Naive thymus-derived CD4-positive, alpha-beta T cell (primary cell): ENCODE measurements at places on chromosomes 12 and 14.

GRCh38 chr12:121789233-121789781 is 4.2 kb downstream of the RHOF start:
- peaks cover 65% of the 10 kb centered on the region for H3K4me1 ChIP-seq
- no peaks in the 10 kb centered on the region for H3K27me3 ChIP-seq
- H3K4me3 ChIP-seq: peak overlapping the region; percentile 63
- DNase-seq: no peak
- H3K36me3 ChIP-seq: no peaks in the 10 kb centered on the region

DNA sequence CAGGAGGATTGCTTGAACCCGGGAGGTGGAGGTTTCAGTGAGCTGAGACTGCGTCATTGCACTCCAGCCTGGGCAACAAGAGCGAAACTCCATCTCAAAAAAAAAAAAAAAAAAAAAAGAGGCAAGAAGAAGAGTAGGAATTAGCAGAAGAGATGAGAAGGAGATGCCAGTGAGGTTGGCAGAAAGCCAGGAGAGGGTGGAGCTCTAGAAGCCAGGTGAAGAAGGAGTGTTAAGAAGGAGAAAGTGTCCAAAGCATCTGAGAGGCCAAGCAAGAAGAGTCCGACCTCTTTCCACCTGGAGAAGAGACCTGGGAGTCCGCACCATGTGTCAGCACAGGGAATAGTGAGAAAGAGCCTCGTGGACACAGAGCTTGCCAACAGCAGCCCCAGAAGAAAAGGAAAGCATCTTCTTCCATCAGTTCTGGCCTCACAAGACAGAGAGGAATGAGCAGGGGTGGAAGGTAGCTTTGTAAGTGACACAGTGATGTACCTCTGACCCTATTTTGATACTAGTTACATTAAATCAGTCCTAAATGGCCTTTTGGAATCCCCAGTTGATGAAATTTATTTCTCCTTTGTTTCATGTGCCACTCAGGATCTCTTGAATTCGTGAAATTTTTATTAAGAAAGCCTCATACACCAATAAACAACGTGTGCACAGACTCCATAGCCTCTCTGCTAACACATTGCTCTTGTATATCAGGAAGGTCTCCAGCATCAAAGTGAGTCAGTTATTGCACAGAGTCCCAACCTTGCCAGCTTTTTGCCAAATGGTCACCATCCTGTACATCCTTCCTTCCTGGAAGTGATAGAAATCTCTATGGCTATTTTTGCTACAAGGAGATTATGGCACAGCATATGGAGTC is 70.6 kb downstream of the SAMD4A start:
- H3K4me3 ChIP-seq: no peak overlapping the region
- no peak for DNase-seq
- H3K4me1 ChIP-seq: no peaks in the 10 kb centered on the region
- H3K27me3 ChIP-seq: no peaks in the 10 kb centered on the region
- H3K27ac ChIP-seq: no peak overlapping the region

GRCh38 chr14:93375673-93376156 is 28.7 kb downstream of the COX8C start:
- DNase-seq: no peak
- no peak overlapping the region for H3K4me3 ChIP-seq
- H3K27me3 ChIP-seq: peaks cover 4% of the 10 kb centered on the region
- no peaks in the 10 kb centered on the region for H3K4me1 ChIP-seq
- no peaks in the 10 kb centered on the region for H3K36me3 ChIP-seq

DNA sequence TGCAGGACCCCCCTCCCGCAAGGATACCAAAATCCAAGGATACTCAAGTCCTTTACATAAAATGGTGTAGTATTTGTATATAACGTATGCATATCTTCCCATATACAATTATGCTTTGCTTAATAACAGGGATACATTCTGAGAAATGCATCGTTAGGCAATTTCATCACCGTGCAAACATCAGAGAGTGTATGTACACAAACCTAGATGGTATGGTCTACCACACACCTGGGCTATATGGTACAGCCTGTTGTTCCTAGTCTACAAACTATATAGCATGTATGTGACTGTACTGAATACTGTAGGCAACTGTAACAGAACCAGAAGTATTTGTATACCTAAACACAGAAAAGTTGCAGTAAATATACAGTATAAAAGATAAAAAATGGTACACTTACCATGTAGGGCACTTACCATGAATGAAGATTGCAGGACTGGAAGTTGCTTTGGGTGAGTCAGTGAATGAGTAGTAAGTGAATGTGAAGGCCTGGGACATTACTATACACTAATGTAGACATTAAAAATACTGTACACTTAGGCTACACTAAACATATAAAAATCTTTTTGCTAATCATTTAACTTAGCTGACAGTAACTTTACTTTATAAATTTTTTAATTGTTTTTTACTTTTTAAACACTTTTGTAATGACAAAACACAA is 141.1 kb downstream of the SLC41A2 start:
- no peaks in the 10 kb centered on the region for H3K36me3 ChIP-seq
- DNase-seq: no peak
- H3K27me3 ChIP-seq: no peaks in the 10 kb centered on the region
- no peak overlapping the region for H3K4me3 ChIP-seq

GRCh38 chr14:50260072-50260471 is 28.7 kb upstream of the SOS2 start:
- no peak overlapping the region for H3K27ac ChIP-seq
- H3K4me3 ChIP-seq: no peak overlapping the region
- no peak for DNase-seq
- no peaks in the 10 kb centered on the region for H3K36me3 ChIP-seq
- no peaks in the 10 kb centered on the region for H3K4me1 ChIP-seq

DNA sequence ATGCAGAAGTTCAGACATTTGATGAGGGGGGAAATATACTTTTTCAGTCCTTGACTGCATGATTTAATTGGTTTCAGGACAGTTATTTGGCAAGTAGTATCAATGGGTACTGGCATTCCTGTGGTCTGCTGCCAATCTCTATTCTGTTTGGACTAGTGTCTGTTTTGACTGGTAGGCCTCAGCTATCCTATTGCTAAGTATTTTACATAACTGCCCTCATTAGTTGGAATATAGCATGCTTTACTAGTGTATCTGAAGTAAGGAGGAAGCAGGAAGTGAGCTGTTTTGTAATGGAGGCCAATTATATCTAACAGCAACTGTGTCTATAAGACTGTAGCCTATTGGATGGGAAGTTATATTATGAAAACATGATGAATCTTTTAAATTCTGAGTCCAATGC is 104.3 kb downstream of the FLRT2 start:
- no peaks in the 10 kb centered on the region for H3K27me3 ChIP-seq
- H3K4me3 ChIP-seq: no peak overlapping the region
- no peaks in the 10 kb centered on the region for H3K4me1 ChIP-seq
- DNase-seq: no peak

DNA sequence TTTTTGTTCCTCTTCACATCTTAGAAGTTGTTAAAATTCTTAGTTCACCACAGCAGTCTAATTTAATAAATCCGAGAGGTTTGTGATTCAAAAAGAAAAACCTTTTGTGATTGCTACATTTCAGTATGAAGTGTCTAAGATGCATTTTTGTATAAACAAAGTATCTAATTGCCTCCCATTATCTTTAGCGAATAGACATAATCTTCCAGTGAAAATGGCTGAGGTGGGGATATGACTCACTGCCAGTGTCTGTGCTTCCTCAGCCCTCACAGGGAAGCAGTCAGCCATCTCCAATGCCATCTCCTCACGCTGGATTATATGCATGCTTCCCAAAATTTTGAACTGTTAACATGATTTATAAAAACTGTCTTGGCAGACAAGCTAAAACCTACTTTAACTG is 7.6 kb downstream of the GCH1 start:
- H3K27me3 ChIP-seq: no peaks in the 10 kb centered on the region
- H3K27ac ChIP-seq: no peak overlapping the region
- no peak overlapping the region for H3K4me3 ChIP-seq
- no peaks in the 10 kb centered on the region for H3K36me3 ChIP-seq
- no peaks in the 10 kb centered on the region for H3K4me1 ChIP-seq

DNA sequence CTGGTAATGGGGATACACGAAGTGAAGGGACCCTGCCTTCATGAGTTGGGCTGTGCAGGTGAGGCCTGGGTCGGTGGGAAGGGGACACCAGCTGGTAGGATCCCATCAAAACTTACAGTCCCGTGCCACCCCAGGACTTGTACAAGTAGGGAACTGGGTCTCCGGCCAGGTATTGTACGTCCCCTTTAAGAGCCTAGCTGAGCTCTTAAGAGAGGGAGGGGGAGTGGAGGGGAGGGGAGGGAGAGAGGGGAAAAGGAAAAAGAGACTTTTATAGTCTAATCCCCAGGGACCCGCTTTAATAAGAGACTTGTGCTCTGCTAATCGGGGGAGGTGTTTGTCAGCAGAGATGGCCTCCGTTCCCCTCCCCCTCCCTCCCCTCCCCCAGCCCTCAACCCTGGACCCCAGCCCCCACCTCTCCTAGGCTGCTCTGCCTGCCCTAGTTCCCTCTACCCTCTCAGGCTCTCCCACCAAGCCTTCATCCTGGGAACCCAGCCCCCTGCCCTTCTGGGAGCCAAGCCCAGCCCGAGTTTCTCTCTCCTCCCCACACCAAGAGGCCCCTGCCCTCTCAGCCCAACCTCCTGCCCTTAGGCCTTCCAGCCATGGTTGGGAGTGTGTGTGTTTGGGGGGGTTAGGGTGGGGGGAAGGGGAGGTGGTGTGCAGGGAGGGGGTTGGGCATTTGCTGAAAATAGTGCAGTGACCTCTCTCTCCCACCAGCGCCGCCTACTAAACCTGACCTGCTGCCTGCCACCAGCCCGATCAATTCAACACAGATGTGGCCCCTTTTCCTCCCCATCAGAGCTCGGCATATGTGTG is 2.6 kb downstream of the GDF11 start:
- no peak overlapping the region for H3K4me3 ChIP-seq
- no peaks in the 10 kb centered on the region for H3K27me3 ChIP-seq
- H3K27ac ChIP-seq: peak overlapping the region; percentile 63

DNA sequence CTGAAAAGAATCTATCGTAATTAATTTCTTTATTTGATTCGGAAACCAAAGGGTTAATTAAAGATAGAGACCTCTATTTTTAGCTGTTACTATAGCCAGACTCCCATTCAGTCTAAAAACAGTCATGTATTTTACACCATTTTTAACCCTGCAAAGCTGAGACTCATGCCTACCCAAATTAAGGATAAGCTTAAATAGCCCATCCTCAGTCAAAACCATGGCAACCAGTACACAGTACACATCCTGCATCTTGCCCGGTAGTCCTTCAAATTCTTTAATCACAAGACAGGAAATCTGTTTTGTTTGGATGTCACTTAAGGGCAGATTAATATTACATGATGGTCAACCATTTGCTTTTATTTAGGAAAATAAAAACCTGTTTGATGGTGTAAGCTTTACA is 25.5 kb upstream of the KCNK10 start:
- H3K27ac ChIP-seq: no peak overlapping the region
- no peak overlapping the region for H3K4me3 ChIP-seq

- no peak overlapping the region for H3K4me3 ChIP-seq
- no peak for DNase-seq
- H3K27ac ChIP-seq: peak overlapping the region; percentile 30
- H3K4me1 ChIP-seq: peaks cover 38% of the 10 kb centered on the region
Observed at GRCh38 chr12:47084172-47084571, 4.4 kb upstream of the AMIGO2 start.

DNA sequence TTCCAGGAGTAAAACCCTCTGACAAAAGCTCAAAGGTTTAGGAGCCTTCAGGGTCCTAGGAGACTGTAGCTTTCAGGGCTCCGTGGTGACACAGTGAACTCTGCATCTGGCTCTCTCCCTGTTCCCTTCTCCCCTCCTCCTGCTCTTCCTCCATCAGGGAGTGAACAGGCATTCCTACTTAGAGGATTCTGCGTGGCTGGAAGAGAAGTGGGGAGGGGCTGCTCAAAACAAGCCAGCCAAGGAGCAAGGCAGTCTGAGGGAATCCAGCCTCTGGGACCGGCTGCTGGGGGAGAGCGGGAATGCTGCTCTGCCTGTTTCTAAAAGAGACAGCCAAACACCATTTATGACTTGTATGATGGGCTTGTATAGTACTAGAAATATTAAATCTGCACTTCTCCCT is 49.5 kb downstream of the RBMS2 start:
- no peak for DNase-seq
- H3K27ac ChIP-seq: no peak overlapping the region
- H3K27me3 ChIP-seq: no peaks in the 10 kb centered on the region
- H3K4me3 ChIP-seq: no peak overlapping the region

GRCh38 chr12:109630815-109631214 is 57.2 kb downstream of the MVK start:
- no peak overlapping the region for H3K4me3 ChIP-seq
- H3K27me3 ChIP-seq: no peaks in the 10 kb centered on the region
- no peaks in the 10 kb centered on the region for H3K36me3 ChIP-seq

- H3K27ac ChIP-seq: no peak overlapping the region
- no peaks in the 10 kb centered on the region for H3K27me3 ChIP-seq
- H3K36me3 ChIP-seq: no peaks in the 10 kb centered on the region
- no peaks in the 10 kb centered on the region for H3K4me1 ChIP-seq
Observed at GRCh38 chr12:32483499-32483898, 84.1 kb downstream of the FGD4 start.

DNA sequence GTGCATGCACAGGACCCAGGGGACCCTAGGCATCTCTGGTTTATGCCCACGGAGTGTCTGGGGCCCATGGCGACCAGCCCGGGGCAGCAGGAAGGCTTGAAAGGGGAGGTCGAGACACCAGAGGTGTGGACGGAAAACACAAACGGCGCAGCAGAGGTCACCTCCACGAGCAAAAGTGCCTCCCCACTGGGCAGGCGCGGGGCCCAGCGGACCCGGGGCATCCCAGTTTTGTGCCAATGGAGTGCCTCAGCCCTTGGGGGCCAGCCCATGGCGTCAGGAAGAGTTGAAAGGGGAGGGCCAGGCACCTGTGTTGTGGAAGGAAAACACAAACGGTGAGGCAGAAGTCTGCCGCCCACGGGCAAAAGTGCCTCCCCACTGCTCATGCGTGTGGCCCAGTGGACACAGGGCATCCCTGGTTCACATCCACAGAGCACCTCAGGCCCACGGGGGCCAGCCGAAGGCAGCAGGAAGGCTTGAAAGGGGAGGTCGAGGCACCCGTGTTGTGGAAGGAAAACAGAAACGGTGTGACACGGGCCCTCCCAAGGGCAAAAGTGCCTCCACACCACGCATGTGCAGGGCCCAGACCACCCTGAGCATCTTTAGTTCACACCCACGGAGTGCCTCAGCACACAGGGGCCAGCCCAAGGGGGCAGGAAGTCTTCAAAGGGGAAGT is 378.8 kb downstream of the ALG10 start:
- H3K27ac ChIP-seq: no peak overlapping the region
- no peaks in the 10 kb centered on the region for H3K4me1 ChIP-seq
- no peaks in the 10 kb centered on the region for H3K36me3 ChIP-seq

- H3K36me3 ChIP-seq: no peaks in the 10 kb centered on the region
- no peak for DNase-seq
- no peaks in the 10 kb centered on the region for H3K4me1 ChIP-seq
Observed at GRCh38 chr14:34023824-34024767, 73.2 kb upstream of the EGLN3 start.
